ENCODE measurements at places on chromosomes 11 and 22. TPM values are rescaled to one million over a fixed set of nuclear protein-coding genes. Genes with fewer than 3 reads are reported as not detected.

DNA sequence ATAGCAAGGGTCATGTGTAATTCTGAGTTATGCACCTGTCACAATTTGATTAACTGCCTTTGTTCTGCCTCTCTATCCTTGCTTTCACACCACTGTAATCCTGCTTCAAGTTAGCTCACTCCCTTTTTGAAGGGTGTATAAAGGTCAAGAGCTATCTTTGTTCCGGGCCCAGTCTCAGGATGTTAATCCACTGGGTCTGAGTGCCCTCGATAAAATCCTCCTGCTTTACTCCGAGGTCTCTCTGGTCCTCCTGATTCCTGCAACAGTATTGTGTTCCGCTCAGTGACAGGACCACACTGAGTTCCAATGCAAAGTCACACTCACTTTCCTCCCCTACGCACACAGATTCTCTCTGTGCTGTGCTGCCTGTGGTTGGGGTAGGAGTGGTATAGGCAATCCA lies 186.5 kb downstream of the DYNC2H1 start:
- no peak for DNase-seq

GRCh38 chr11:116586392-116586791 lies 186.4 kb downstream of the BUD13 start:
- no peak for DNase-seq

The FBXO7 gene
- total RNA-seq, result 82.2 TPM

- no peak for DNase-seq
Measured at GRCh38 chr22:37059876-37060449, 8.4 kb downstream of the KCTD17 start.

DNA sequence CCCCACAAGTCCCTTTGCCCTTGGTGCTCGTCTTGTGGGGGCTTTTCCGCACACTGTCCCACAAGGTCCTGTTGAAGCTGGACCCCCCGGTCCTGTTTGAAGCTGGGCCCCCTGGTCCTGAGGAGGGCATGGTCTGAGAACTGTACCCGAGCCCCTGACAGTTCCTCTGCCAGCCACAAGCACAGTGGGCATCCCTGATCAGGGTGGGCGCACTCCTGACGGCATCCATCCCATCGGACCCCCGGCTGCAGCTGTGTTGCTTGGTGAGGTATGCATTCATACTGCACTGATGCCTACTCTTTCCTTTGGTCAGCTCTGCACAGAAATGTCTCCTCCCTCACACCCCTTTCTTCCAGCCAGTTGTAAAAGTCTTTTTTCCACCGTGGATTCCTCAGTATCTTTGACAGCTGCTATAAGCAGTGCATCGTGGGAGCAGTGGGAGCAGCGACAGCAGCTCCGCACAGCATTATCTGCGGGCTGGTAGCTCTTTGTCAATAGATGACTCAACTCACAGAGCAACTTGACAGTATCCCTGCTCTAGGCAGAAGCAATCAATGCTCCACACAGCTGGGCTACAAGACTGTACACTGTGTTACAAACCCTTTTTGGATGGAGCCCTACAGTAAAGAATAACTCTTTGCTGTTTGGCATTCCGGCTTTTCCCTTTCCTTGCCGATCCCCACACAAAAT lies 1030.8 kb upstream of the CCDC90B start:
- no peak for DNase-seq

The FOLR1 gene
- total RNA-seq, result not detected

DNA sequence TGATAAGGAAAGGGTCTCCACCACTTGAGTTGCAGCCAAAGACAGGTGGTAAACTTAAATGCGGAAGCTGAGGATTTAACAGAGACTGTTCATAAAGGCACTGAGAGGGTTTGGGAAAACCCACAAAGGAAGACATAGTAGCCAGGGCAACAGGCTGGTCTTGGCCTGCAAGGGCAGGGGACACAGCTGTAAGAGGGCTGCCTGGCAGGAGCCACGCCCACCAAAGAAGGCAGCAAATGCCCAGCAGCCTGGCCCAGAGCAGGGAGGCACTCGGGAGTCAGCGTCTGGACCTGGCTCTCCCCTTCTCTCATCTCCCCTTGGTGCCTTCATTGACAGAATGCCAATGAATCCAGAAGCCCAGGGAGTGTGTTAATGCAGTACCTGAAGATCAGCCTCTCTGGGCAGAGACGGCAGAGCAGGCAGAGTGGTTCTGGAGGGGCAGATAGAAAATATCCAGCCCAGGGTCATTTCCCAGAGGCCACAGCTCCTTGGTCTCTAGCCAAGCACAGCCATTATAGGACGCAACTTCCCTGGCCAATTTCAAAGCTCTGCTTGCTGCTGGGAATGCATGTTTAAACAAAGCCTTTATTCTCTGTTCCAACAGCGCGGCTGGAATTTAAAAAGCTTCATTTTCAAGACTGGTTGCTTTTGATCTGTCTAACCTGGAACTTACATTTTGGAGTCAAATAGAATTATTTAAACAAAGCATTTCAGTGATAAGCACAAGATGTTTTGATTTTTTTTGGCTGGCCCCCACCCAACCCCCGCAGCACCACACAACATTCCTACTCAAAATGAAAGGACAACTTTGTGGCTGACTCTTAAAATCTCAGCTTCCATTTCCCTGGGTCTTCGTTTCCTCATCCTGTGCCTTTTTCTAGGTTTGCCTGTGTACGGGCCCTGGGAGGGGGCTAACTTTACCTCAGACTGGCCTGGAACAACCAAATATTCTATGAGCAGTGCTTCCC lies 125.6 kb upstream of the LMO1 start:
- no peak for DNase-seq

- no peak for DNase-seq
Measured at GRCh38 chr11:70352100-70352499, 46.2 kb upstream of the CTTN start.

DNA sequence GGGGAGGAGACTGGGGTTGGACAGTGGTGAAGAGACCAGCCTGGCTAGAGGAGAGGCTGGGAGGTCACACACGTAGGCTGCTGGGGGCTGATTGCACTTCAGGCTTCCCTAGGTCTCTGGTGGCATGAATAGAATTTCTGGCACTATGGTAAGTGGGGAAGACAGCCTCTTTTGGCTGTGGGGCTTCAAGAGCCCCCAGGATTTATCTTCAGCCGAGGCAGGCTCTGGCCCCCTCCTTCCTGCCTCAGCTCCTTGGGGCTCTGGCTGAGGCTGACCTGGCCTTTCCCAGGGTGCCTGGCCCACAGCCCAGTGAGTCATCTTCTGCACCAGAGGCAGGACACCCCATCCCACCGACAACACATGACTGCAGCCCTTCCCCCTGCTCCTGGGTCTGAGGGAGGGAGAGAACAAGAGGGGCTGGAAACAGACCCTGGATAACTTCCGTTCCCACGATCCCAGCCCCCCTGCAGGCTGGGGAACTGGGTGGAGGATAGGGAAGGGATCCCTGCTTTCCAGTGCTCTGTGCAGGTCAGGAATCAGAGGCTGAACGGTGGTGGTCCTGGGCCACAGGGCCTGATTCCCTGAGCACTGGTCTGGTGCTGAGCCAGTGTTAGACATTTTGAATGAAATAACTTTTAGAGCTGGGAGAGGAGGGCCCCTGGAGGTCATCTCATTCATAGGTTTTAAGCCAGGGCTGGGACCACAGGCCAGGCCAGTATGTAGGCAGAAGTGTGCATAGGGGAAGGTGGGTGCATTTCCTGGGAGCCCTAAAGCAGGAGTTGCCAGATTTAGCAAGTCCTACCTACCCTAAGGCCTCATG lies 26.5 kb downstream of the ARHGEF17 start:
- DNase-seq, result peak; percentile 84

DNA sequence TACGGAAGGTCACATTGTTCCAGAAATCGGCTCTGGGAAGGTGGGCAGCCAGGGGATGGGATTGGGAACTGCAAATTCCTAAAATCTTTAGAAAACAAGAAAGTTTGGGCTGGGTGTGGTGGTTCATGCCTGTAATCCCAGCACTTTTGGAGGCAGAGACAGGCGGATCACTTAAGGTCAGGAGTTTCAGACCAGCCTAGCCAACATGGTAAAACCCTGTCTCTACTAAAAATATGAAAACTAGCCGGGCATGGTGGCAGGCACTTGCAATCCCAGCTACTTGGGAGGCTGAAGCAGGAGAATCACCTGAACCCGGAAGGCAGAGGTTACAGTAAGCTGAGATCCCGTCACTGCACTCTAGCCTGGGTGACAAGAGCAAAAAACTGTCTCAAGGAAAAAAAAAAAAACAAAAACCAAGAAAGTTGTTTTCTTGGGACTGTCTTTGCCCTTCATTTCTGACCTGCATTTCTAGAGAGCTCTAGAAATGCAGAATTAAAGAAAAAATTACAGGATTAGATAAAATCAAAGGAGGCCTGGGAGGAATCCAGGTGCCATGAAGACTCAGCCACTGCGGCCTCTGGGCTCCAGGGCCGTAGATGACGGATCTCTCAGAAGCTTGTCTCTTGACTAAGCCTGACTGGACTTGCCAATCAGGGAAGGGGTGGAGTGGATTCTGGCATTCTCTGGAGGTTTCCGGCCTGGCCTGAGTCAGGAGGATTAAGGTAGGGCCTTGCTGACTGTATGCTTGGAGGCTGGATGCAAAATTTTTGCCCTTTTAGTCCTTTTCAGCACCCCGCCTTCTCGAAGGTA lies 5.3 kb upstream of the MALAT1 start:
- DNase-seq, result peak; percentile 95

DNA sequence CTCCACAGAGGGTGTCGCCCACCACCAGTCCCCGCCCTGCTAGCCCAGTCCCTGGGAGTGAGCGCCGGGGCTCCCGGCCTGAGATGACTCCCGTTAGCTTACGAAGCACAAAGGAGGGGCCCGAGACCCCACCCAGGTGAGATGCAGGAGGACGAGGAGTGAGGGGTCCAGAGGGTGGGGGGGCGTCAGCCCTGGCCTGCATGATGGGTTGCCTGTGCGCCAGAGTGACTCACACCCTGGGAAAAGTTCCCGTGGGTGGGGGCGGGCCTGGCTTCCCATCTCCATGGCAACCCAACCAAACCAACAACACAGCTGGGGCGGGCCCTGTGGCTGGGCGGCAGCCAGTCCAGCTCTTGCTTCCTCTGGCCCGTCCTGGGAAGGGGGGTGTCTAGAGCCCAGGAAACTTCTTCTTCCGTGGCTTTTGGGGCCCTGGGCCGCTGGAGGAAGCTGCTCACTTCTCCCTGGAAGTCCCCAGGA lies 4.5 kb downstream of the GAS2L1 start:
- peak; percentile 99 for DNase-seq

- no peak for DNase-seq
Measured at GRCh38 chr11:124837491-124837856, 27.8 kb upstream of the ROBO3 start.

GRCh38 chr11:93220078-93220477 lies 22.3 kb upstream of the SLC36A4 start:
- no peak for DNase-seq

The GAB4 gene
- 0.21 TPM for total RNA-seq

The SORL1 gene
- 27.3 TPM for total RNA-seq

DNA sequence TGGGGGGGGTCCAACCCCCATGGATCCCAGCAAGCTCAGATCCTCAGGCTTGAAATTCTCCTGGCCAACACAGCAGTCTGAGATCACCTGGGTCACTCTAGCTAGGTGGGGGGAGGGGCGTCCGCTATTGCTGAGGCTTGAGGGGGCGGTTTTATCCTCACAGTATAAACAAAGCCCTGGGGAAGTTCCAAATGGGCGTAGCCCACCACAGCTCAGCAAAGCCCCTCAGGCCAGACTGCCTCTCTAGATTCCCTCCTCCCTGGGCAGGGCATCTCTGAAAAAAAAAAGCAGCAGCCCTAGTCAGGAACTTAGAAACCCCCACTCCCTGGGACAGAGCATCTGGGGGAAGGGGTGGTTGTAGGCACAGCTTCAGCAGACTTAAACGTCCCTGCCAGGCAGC lies 16.7 kb downstream of the TRPC6 start:
- no peak for DNase-seq

DNA sequence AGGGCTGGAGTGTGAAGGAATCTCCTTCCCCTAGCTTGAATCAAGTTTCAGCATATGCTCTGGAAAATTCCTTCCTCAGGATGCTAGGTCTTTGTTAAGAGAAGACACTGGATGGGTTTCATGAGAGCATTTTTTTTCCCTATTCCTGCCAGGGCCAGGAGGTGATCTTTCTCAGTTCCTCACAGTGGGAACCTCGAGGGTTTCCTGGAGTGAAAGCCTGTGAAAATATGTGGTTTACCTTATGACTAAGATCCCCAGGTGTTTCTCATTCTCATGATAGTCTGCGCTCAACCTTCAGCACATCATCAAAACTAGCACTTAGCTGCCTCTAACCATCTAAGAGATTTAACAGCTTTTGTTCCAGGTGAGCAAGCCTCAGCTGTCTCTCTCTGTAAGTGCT lies 985.3 kb upstream of the FAT3 start:
- DNase-seq, result no peak

DNA sequence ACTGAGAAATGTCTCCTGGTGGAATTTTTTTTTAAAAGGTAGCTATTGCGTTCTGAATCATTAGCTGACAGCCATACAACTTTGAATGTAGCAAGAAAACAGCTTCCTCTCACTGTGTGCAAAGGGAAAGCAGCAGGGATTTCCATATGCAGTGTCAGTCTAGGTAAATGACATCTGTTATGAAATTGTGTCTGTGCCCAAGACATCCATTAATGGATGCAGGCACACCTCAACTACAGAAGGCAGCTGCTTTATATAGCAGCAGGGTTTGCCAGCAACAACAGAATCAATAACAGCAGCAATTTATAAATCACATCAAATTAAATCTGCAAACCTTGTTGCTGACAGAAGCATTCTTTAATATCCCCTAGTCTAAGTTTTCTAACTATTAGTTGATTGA lies 745.3 kb upstream of the RAG2 start:
- no peak for DNase-seq

- DNase-seq, result no peak
Measured at GRCh38 chr22:28822930-28823551, 22.7 kb upstream of the XBP1 start.

DNA sequence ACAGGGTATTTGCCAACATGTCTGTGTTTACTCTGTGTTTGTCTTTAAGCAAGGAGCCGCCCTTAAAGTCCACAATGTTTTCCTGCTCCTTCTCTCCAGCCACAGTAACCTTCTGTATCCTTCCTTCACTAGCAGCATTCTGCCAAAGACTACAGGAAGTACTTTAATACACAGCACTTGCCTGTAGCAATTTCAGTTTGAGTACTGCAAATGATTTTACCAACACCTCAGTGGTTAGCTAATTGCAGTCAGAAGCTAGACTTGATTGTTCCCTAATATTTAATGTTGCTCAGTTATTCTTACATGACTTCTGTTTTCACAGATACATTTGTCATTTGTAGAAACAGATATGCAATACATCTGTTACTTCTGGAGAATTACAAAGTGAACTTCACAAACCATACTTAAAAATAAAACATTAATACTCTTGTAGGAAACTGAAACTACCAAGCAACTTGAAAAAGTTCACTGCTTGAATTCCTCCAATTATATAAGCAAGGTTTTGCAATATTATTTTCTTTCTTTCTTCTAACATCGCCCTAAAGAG lies 69.1 kb downstream of the FCHSD2 start:
- no peak for DNase-seq
